ENCODE measurements at places on chromosomes 7 and 10.

DNA sequence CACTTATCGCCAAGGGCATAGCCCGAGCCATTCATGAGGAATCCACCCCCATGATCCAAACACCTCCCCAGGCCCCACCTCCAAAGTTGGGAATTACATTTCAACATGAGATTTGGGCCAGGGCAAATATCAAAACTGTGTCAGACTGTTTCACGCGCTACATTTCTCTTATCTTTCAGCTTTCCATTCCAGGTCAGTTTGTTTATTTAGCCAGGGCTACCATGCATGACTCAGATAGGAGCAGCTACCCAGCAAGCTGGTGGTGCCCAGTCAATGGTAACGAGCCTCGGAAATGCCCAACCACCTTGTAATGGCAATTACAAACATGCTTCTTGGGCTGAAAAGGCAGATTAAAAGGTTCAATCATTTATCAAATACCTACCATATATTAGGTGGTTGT is 43.6 kb upstream of the BAMBI start:
- H3K27ac ChIP-seq = no peak overlapping the region
- no peak overlapping the region for H3K4me3 ChIP-seq
- no peaks in the 10 kb centered on the region for H3K36me3 ChIP-seq

- no peak overlapping the region for H3K4me3 ChIP-seq
- no peaks in the 10 kb centered on the region for H3K36me3 ChIP-seq
- H3K27me3 ChIP-seq = no peaks in the 10 kb centered on the region
- no peaks in the 10 kb centered on the region for H3K4me1 ChIP-seq
- no peak for DNase-seq
These were observed 155.3 kb downstream of the PLXDC2 start for GRCh38 chr10:19971343-19972052.

- H3K4me3 ChIP-seq = peak overlapping the region; percentile 51
- no peaks in the 10 kb centered on the region for H3K36me3 ChIP-seq
- DNase-seq = no peak
- peaks cover 29% of the 10 kb centered on the region for H3K27me3 ChIP-seq
- peaks cover 17% of the 10 kb centered on the region for H3K4me1 ChIP-seq
These were observed 825 bp downstream of the TMEM176A start for GRCh38 chr7:150801242-150801945.

DNA sequence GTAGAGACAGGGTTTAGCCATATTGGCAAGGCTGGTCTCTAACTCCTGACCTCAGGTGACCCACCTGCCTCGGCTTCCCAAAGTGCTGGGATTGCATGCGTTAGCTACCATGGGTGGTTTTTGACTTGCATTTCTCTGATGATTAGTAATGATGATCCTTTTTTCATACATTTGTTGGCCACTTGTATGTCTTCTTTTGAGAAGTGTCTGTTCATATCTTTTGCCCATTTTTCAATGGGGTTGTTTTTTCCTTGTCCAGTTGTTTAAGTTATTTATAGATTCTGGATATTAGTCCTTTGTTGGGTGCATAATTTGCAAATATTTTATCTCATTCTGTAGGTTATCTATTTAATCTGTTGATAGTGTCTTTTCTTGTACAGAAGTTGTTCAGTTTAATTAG is 4.3 kb upstream of the OR13A1 start:
- H3K4me3 ChIP-seq = no peak overlapping the region
- H3K36me3 ChIP-seq = no peaks in the 10 kb centered on the region
- H3K4me1 ChIP-seq = no peaks in the 10 kb centered on the region
- no peak overlapping the region for H3K27ac ChIP-seq
- no peaks in the 10 kb centered on the region for H3K27me3 ChIP-seq

DNA sequence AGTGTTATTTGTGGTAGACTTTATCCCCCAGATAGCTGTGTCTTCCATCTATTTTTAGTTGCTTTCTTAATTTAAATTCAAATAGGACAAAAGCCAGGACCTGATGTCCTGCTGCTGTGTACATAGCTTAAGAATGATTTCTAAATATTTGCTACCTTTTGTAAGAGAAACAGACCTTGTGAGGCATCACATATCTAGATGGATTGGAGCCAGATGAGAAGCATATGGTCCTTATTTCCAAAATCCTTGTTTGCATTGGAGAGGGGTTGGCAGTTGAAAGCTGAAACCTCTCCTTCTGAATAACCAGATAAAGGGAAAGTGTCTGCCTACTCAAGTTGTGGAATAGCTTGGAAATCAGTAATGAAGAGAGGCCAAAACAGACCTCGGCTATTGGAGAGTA is 50.7 kb upstream of the AMPH start:
- H3K27me3 ChIP-seq = no peaks in the 10 kb centered on the region
- H3K36me3 ChIP-seq = no peaks in the 10 kb centered on the region
- H3K4me3 ChIP-seq = no peak overlapping the region
- no peak overlapping the region for H3K27ac ChIP-seq
- H3K4me1 ChIP-seq = no peaks in the 10 kb centered on the region

- H3K4me1 ChIP-seq = no peaks in the 10 kb centered on the region
- no peak overlapping the region for H3K27ac ChIP-seq
- DNase-seq = no peak
- H3K4me3 ChIP-seq = no peak overlapping the region
- H3K36me3 ChIP-seq = no peaks in the 10 kb centered on the region
- no peaks in the 10 kb centered on the region for H3K27me3 ChIP-seq
These were observed 655.0 kb downstream of the SDK1 start for GRCh38 chr7:3955751-3956696.

GRCh38 chr7:111638078-111638477 is 75.8 kb upstream of the IMMP2L start:
- H3K4me3 ChIP-seq = no peak overlapping the region
- H3K27me3 ChIP-seq = no peaks in the 10 kb centered on the region
- DNase-seq = no peak

- no peak for DNase-seq
- H3K4me3 ChIP-seq = no peak overlapping the region
- no peaks in the 10 kb centered on the region for H3K27me3 ChIP-seq
- H3K27ac ChIP-seq = no peak overlapping the region
These were observed 180.0 kb downstream of the RELN start for GRCh38 chr7:103809229-103809994.

- no peaks in the 10 kb centered on the region for H3K27me3 ChIP-seq
- DNase-seq = no peak
- no peak overlapping the region for H3K27ac ChIP-seq
- no peaks in the 10 kb centered on the region for H3K36me3 ChIP-seq
- no peak overlapping the region for H3K4me3 ChIP-seq
- no peaks in the 10 kb centered on the region for H3K4me1 ChIP-seq
These were observed 40.7 kb upstream of the KMT2C start for GRCh38 chr7:152476551-152476950.

DNA sequence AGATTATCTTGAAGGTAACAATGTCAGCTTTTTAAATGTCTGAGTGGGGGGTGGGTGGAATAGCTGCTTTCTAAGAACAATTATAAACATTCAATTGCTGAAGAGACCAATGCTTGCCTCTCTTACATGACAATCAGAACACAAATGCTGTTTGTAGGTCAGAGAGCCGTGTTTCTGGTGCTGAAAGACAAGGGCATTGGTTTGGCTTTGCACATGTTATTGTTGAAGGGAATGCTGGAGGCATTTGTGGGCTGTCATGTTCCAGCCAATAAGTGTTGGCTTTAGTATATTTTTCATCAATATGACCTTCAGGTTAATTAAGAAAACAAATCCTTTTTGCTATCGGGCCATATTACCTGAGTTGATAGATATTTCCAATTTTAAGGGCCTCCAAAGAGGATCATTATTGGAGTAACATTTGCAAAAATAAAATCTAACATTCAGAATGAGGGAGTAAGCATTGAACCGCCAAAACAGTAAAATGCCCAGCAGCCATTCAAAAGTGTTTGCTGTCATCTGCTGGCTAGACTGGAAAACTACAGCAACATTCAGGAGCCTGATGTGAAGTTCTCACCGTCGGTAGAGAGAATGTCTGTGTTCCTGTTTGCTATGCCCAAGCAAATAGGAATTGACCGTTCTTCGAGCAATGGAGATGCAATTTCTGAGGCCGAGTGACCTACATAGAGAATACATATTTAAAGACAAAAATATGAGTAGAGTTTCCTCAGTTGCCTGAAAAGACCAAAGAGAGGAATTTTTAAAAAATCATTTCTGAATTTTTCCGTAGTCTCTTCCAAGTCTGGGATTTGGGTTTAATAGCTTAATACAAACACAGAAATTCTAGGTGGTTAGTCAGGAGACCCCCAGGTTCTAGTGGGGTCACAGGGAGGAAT is 118.9 kb downstream of the APBB1IP start:
- no peak overlapping the region for H3K4me3 ChIP-seq
- H3K36me3 ChIP-seq = peaks cover 56% of the 10 kb centered on the region
- no peaks in the 10 kb centered on the region for H3K4me1 ChIP-seq

GRCh38 chr7:21256310-21256877 is 171.5 kb upstream of the SP4 start:
- H3K4me3 ChIP-seq = no peak overlapping the region
- H3K4me1 ChIP-seq = no peaks in the 10 kb centered on the region
- H3K36me3 ChIP-seq = no peaks in the 10 kb centered on the region
- no peak for DNase-seq

- H3K4me1 ChIP-seq = no peaks in the 10 kb centered on the region
- DNase-seq = no peak
- H3K27ac ChIP-seq = no peak overlapping the region
- no peak overlapping the region for H3K4me3 ChIP-seq
- H3K36me3 ChIP-seq = peaks cover 10% of the 10 kb centered on the region
These were observed 80.2 kb downstream of the KMT2C start for GRCh38 chr7:152355474-152356057.

DNA sequence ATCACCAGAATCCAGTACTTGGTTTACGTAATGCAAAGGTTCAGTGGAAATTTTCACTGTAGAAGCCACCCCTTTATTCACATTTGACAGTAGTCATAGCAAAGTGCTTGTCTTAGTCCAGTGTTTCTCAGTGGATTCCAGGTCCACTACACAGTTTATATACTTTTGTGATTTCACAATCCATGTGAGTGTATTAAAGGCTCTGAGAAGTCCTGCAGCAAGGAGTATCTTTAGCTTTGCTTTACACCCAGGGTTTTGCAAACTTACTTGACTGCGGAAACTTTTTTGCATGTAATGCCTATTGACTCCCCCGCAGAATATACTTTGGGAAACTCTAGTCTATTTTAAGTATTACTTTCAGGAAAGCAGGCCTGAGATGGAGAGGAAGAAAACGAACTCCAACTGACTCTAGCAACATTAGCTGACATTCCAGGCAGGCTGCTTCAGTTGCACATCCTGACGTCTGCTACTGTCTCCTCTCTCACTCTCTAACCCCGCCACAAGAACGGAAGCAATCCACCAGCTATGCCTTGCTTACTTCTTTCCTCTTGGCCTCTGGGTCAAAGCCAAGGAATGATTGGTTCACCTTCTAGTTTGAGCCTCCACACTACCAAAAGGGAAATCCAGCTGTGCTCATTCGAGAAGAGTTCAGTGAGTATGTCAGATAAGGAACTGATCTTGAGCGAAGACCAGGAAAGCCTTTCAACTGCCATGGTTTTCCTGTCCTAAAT is 6.2 kb downstream of the PLXNA4 start:
- no peaks in the 10 kb centered on the region for H3K4me1 ChIP-seq
- peaks cover 11% of the 10 kb centered on the region for H3K27me3 ChIP-seq
- no peak overlapping the region for H3K27ac ChIP-seq
- H3K36me3 ChIP-seq = no peaks in the 10 kb centered on the region
- DNase-seq = no peak

- H3K4me1 ChIP-seq = peaks cover 3% of the 10 kb centered on the region
- DNase-seq = no peak
- H3K27ac ChIP-seq = no peak overlapping the region
- peaks cover 3% of the 10 kb centered on the region for H3K27me3 ChIP-seq
These were observed 25.4 kb upstream of the GATAD1 start for GRCh38 chr7:92421676-92422435.

GRCh38 chr7:50738932-50739331 is 43.8 kb downstream of the GRB10 start:
- no peaks in the 10 kb centered on the region for H3K36me3 ChIP-seq
- H3K27me3 ChIP-seq = no peaks in the 10 kb centered on the region
- peak overlapping the region; percentile 68 for H3K27ac ChIP-seq

DNA sequence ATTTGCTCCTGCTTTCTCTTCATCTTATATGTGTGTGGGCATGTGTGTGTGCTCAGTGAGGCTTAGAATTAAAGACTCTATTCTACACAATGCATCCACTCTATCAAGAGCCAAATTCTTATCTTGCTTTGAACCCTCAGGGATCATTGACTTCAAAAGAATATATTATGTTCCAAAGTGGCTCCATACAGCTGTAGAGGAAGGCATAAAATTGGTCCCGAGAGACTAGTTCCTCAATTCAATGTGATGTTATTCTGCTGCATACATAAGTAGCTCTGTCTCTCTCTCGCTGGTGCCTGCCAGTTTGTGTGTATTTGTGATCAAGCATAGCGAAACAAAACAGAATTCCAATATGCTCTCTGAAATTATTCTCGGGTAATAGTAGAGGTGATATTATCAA is 997.9 kb upstream of the POT1 start:
- H3K36me3 ChIP-seq = no peaks in the 10 kb centered on the region
- H3K27ac ChIP-seq = no peak overlapping the region
- H3K27me3 ChIP-seq = no peaks in the 10 kb centered on the region
- H3K4me3 ChIP-seq = no peak overlapping the region
- no peak for DNase-seq

DNA sequence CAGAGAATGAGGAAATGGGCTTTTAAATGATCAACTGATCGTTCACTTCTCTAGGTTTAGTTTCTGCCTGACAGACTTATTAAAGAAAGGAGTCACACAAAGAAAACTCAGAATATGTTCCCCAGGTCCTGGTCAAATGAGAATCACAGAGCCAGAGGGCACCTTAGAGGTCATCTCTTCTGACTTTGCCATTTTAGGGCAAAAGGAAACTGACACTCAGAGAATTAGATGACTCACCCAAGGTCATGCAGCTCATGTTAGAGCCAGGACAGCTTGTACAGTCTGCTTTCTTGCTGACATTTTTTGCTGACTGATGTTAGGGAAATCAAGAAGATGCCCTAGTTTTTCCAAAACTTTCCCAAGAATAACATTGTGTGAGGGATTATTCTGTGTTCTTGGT is 312.7 kb upstream of the SP8 start:
- H3K4me1 ChIP-seq = no peaks in the 10 kb centered on the region
- DNase-seq = no peak
- H3K27me3 ChIP-seq = no peaks in the 10 kb centered on the region
- H3K27ac ChIP-seq = no peak overlapping the region
- H3K36me3 ChIP-seq = no peaks in the 10 kb centered on the region

DNA sequence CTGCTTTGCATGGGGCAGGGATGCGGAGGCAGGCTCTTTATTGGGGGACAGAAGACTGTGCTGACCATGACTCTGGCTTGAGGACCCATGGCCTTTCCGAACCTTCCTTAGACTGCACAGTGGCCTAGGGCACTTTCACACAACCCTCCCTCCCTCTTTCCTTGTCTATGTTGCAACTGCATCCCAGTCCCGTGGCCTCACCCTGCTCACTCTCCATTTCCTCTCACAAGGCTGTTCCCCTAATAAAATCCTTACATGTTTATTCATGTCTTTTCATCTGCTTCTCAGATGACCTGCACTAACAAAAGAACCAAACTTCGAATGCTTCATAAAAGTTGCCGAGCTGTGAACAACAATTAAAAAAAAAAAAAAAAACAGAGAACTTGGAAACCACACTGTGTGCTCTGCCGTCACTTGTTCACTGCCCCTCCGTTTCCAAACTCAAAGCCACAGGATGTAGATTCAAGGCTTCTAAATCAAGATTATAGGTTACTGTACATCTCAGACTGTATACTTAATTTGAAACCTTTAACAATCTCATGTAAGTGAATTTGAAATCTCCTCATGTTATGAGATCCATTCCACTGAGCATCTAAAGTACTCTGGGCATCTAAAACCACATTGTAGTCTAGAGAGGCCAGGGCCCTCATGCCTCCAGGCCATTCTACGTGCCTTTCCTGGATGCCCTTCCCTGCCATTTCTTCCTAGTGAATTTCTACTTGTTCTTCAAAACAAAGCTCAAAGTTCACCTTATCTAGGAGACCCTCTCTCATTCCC is 265.9 kb downstream of the SNX13 start:
- H3K4me1 ChIP-seq = no peaks in the 10 kb centered on the region
- no peak overlapping the region for H3K27ac ChIP-seq
- H3K4me3 ChIP-seq = no peak overlapping the region
- H3K27me3 ChIP-seq = no peaks in the 10 kb centered on the region
- DNase-seq = no peak
- no peaks in the 10 kb centered on the region for H3K36me3 ChIP-seq

All from effector memory CD4-positive, alpha-beta T cell (primary cell).